ENCODE measurements at places on chromosomes 5 and 9.

- no peak for DNase-seq
Observed at GRCh38 chr9:80698725-80699410, 990.5 kb downstream of the TLE1 start.

DNA sequence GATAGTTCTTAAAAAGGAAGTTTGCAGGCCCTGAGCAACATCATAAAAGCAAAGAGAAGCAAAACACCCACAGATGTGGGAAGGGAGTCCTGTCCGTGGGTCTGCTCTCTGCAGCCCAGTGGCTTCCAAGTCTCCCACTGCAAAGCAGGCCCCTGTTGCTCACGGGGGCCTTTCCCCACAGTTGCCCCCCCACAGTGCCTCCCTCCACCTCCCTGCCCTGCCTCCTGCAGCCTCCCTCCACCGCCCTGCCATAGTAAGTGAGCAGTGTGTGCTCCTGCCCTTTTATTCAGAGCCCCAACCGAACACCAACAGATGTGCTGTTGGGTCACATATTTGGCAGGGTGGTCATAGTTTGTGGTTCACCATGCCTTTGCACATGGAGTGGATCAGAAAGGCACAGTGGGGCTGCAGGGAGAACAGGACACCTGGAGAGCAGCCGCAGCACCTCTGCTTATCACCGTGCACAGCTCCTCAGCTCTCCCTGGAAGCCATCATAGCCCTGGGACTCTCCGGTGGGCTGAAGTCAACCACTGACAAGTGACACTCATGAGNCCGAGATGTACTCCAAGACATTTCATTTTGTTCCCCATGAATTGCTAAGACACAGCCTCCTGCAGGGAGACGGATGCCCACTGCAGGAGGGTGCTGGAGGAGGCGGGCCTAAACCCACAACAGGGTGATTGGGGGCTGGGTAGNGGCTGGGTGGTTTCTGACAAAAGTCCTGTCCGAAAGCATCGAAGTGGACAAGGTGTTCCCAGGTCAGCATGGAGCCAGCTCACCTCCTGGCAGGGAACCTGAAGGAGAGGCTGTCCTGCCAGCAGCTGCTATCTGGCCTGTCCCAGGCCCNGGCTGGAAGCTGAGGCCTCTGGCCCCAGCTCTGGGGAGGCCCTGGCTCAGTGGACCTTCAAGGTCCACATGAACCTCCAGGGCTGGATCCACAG lies 278.9 kb downstream of the GADD45G start:
- no peak for DNase-seq

DNA sequence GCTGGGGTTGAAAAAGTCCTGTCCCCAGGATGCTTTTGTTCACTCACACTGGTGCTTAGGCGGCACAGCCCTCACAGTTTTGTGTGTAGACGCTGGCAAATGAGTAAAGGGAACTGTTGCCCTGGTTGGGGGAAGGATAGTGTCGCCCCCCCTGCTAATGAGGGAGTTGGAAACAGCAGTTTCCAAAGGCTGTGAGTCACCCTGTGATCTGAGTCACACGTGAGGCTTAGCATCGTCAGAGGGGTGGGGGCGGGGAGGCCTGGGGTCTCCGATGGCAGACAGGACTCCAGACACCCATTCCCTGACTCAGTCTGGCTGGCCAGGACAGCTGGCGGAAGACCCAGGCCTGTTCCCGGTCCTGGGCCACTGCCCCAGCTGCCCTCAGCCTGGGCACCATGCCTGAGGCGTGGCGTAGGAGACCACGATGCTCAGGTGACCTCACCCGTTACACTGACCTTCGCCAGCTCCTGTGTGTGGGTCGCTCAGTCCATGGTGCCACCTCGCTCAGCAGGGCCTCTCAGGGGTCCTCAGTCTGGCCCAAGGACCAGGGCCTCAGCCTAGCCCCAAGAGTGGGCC lies 2.9 kb downstream of the DNAJB5 start:
- DNase-seq: no peak

DNA sequence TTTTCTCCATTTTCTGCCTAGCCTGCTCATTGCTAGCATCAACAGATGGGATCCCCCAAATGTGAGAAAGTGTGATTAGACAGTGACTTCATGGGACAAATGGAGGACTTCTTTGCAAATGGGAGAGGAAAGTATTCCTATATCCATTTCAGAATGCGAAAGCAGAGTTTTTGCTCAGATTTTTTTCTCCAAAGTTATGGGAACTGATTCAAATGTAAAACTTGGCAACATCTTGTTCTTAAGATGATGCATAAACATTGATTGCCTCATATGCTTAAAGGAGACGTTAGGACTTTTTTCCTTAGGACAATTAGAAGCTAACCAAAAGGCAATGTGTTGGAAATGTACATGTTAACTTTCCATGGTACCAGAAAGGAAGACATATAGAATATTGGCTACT lies 704.3 kb upstream of the ZNF608 start:
- DNase-seq: no peak

- DNase-seq: no peak
Observed at GRCh38 chr5:102418531-102418930, 80.3 kb downstream of the SLCO6A1 start.

GRCh38 chr9:4061717-4062116 lies 238.2 kb downstream of the GLIS3 start:
- no peak for DNase-seq
